ENCODE measurements at places on chromosomes 7 and 10. TPM values are rescaled to one million over a fixed set of nuclear protein-coding genes. Genes with fewer than 3 reads are reported as not detected.

The SH2D4B gene
- not detected for total RNA-seq

The AKR1C8 gene
- total RNA-seq = not detected

The NDUFB2 gene
- total RNA-seq = 426 TPM

The PNLIPRP2 gene
- not detected for total RNA-seq

The GRM8 gene
- not detected for total RNA-seq
